ENCODE measurements at places on chromosomes 3 and 15.

GRCh38 chr3:84275532-84275931, 683.3 kb upstream of the CADM2 start:
- DNase-seq, result no peak

DNA sequence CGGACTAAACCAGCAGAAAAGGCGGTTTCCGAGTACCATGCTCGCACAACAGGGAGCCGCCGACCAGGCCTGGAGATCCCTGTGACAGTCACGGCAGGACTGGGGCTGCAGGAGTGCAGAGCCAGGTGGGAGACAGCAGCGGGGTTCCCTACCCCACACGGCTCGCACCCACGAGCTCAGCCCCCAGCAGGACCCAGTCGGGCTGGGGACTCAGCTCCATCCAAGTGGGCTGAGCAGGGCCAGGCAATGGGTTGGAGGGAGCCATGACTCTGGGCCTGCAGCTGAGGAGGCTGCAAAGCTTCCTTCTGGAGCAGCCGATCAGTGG, 15.8 kb downstream of the XXYLT1 start:
- DNase-seq, result no peak

GRCh38 chr3:30305021-30305420, 301.4 kb upstream of the TGFBR2 start:
- DNase-seq, result no peak

DNA sequence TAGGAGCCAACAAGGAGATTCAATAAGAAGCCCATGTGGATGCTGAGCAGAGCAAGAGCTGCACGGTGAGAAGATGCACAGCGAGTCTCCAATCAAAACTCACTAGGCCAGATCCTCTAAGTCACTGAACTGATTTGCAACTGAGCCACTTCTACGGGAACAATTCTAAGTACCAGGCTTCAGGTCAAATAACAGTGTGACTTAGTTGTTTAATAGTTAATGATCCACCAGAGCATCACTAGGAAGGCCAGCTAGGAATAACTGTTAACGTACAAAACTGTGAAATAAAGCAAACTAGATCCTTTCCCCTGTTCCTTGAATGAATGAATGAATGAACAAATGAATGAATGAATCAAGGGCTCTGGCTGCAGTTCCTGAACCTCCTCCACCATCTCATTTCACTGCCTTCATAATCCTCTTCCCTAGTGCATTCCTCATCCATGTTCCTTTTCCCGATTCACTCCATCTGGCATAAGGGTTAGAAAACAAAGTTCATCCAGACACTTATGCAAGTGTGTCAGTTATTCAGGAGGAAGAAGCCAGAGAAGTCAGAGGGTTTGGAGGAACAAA, 59.7 kb downstream of the ATP8B4 start:
- no peak for DNase-seq

DNA sequence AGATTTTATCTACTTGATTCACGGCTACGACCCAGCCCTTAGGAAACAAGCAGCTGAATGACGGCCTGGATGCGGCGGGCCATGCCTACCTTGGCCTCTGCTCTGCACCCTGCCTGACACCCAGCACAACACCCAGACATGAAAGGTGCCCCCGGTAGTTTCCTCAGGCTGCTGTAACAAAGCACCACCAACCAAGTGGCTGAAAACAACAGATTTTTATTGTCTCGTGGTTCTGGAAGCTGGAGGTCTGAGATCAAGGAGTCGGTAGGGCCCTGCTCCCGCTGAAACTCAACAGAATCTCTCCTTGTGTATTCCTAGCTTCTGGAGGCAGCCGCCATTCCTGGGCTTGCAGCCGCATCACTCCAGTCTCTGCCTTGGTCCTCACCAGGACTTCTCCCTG, 111.7 kb downstream of the ADCY5 start:
- no peak for DNase-seq

- no peak for DNase-seq
These were observed 54.8 kb upstream of the CHRM5 start for GRCh38 chr15:33913459-33913858.

GRCh38 chr3:144148356-144148755, 176.7 kb downstream of the DIPK2A start:
- no peak for DNase-seq

DNA sequence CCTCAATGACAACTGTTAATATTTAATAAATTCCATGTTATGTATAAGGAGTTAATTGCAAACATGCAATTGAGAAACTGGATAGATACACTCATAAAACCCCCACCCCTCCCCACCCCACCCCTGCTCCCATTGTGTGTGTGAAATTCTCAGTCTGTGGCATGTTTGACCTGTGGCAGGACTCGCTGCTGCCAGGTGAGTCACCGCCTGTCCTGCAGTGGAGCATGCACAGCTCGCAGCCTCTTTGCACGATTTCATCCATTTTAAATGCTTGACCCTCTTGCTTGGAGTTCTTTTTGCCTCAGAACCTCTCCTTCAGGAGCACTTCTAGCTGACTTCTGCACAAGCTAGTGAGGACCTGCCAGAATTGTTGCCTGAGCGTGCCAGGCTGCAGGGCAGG, 5.3 kb upstream of the APEH start:
- no peak for DNase-seq

DNA sequence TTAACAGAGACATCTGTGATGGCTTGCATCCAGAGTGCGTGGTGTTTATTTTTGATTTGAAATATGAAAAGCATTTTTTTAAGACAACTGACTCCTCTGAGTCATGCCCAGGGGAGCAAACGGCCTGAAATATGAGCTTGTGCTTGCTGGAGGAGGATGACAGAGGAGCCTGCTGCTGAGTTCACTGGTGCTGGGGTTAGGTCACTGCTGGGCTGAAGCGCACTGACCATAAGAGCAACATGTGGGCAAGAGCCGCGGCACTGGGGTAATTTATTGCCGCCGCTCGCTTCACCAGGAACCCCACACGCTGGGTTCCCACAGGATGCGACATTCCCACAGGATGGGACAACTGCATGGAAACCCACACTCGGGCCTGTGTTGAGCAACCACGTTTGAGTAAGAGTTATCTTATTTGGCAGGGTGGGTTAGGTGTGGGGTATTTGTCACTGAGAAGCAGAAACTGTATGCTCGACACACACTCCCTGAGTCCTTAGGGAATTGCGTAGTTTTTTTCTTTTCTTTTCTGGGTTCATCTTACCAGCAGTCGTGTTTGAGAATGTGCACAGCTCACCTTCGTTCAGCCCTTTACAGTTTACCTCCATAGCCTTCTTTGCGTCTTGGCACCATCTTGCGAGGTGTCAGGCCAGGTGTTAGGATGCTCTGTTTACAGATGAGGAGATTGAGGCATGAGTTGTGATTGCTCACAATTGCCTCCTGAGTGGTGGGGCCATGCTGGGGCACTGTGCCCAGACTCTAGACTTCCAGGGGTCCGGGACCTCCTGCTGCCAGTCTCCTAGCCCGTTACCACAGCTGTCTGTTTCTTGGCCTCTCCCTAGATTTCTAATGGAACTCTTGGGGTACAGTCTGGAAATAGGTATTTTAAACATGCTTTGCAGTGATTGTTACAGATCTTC, 60.4 kb downstream of the SMAD3 start:
- no peak for DNase-seq

- DNase-seq, result no peak
These were observed 138.4 kb upstream of the RARB start for GRCh38 chr3:25289663-25290062.

DNA sequence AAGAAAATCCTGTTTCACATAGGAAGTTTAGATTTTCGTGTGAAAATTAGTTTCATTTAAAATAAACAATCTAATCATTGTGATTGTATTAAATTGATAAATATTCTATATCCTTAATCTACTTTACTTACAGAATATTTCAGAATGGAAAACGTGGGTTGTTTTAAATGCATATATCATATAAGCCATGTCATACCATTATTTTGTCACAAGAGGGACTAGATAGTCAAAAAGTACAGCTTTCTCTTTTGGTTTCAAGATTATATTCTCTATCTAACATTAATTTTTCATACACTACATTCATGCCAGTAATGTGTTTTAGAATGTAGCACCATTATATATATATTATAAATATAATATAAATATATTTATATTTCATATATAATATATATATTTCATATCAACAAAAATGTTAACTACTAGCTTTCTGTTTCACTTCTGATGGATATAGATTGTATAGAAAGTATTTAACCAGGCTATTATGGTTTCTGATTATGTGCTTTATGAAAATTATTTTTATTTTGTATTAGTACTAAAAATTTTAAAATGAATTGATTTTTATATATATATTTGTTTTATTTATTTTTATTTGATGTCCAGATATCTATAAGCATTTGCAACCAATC, 45.3 kb downstream of the OSTN start:
- DNase-seq, result no peak

- DNase-seq, result no peak
These were observed 7.2 kb downstream of the ITIH3 start for GRCh38 chr3:52801839-52802238.

GRCh38 chr3:115436767-115437301, 186.5 kb upstream of the GAP43 start:
- no peak for DNase-seq

DNA sequence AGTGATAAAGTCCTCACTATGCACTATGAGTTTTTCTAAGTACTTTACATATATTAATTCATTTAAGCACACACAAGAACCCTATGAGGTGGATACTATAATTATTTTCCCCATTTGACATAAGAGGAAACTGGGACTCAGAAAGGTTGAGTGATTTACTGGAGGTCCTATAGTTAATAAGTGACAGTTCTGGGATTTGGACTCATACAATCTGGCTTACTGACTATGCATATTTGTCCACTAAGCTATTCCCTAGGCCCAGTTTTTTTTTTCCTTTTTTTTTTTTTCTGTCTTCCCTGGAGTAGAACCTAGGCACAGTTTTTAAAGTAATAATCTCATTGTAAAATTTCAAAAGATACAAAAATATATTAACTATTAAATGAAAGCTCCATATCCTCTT, 6.3 kb upstream of the RTP2 start:
- DNase-seq, result no peak

DNA sequence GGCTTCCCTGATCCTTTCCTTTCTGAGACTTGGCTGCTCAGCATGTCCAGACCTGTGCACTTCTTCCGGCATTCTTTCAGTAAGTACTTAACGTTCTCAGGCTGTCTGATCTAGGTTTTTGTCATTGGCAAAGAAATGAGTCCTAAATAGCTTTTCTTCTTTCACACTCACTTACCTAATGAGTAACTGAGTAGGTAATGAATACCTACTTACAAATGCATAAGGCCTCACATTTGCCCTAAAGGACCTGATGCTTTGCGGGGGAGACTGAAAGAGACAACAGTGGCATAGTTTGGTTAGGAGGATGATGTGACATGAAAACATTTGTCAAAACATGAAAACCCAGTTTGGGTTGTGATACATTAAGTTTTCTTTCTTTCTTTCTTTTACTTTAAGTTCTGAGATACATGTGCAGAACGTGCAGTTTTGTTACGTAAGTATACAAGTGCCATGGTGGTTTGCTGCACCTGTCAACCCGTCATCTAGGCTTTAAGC, 516.7 kb upstream of the CFAP20DC start:
- no peak for DNase-seq

DNA sequence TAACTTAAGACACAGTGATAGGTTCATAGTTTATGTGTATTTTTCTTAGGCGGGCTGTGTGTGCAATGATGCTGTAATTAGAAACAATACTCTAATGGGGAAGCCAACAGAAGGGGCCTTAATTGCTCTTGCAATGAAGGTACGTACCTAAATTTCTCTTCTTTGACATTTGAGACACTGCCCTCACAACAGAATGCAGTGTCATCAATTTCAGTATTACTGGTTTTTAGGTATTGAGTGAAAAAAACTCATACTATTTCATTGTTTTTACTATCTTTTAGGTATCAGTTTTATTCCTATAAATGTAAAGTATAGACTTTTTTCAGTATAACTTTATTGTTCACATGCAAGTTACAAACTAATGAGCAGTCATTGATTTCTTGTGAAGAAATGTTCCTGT, 59.3 kb downstream of the ASTE1 start:
- DNase-seq, result no peak

DNA sequence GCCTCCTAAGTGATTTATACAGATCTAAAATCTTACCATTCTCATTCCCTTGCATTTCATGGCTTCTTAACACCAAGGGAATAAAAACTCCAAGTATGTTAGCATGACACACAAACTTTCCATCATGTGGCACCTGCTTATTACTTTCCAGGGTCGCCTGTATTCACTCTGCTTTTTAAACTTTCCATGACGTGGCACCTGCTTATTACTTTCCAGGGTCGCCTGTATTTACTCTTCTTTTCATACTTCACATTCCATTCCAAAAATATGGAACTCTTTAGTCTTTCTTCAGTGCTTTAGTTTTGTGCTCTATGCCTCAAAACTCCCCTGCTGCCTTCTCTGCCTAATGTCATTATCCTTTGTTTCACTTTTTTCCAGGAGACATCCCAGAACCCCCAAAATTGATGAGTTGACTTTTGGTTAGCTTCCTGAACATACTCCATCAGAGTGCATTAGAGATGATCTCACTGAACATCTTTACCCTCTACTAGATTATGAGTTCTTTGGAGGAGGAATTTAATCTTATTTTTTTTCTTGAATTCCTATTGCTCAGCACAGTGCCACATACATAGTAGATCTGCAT, 47.0 kb downstream of the CALML4 start:
- no peak for DNase-seq

DNA sequence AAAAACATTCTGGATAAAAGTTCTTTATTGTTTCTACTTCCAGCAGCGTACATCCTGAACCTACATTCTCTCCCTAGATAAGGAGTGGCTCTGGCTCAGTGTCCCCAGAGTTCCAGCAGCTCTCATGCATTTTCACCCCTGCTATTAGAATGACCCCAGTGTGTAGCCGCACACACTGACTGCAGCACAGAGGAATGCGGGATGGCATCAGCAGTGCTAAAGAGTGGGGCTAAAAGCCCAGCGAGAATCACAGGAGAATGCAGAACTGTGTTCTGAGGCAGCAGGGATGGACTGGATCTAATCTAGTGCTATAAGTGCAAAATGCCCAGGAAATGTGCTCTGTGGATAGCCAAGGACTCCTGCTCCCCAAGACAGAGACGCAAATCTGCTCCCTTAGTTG, 66.4 kb upstream of the TJP1 start:
- DNase-seq, result no peak

GRCh38 chr3:32685543-32686185, 676 bp downstream of the CNOT10 start:
- no peak for DNase-seq

GRCh38 chr3:54535619-54536018, 392.2 kb downstream of the LRTM1 start:
- no peak for DNase-seq

- no peak for DNase-seq
These were observed 396.2 kb upstream of the NAALADL2 start for GRCh38 chr3:174462916-174463315.
